ENCODE measurements at places on chromosomes 5 and 9. TPM values are rescaled to one million over a fixed set of nuclear protein-coding genes. Genes with fewer than 3 reads are reported as not detected.

DNA sequence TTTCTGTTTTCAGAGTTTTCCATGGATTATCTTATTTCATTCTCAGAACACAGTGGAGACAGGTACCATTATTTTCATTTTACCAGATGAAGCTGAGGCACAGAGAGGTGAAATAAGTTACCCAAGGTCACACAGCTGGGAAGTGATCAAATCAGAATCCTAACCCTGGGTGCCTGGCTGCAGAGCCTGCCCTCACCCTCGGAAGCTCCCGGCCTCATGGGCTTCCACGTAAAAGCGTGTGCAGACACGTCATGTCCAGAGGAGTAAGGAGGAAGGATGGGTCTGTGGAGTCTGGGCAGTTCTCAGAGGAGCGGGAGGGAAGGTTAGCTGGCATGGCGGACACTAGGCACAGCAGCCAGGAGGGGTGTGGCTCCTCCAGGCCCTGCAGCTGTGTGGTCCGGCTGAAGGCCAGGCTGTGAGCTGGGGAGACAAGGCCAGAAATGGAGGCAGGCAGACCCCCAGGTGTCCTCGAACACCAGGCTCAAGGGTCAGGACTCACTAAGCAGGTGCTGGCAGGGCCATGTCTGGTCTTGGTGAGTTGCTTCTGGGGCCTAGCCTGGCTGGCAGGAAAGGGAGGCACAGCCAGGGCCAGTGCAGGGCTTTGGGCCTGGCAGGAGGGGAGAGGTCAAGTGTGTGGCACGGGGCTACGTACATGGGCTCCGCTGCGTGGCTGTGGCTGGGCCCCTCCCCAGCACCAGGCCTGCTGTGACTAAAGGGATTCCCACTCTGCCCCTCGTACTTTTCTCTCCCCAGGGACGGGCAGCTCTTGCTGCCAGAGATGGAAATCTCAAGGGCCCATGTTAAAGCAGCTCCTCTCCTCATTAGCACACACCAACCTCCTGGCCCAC, 5.6 kb downstream of the TBC1D9B start:
- peaks cover 75% of the 10 kb centered on the region for H3K36me3 ChIP-seq
- peaks cover 13% of the 10 kb centered on the region for H3K4me1 ChIP-seq
- no peak overlapping the region for H3K4me3 ChIP-seq
- no peak for DNase-seq
- no peak overlapping the region for H3K27ac ChIP-seq
- no peaks in the 10 kb centered on the region for H3K27me3 ChIP-seq

Gene LRRC70
- not detected for total RNA-seq

Gene GRIA1
- 0.29 TPM for total RNA-seq

DNA sequence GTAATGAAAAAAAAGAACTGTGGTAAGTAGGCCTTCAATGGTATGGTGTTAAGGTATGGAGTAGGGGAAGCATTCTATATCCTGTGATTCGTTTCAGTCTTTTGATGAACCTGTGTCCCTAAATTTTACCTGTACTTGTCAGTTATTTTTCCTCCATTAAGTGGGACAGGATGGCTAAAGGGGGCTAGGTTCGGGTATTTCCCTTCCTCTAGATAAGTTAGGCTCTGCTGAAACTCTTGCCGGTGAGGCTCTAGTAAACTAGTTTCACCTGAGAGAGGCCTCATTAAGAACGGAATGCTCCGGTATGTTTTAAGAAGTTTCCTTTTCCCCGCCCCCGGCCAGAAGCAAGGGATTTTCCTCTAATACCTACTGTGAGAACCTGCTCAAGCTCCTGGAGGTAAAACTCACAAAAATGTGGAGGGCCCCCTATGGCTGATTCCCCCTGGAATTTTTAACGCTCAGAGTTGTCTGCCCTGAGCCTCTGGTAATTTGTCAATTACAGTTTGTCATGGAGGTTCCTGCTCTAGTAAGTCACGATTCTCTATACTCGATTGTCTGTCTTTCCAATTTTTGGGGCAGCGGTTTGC, 87.7 kb downstream of the MACIR start:
- no peak for DNase-seq
- H3K4me1 ChIP-seq = no peaks in the 10 kb centered on the region
- H3K27me3 ChIP-seq = no peaks in the 10 kb centered on the region
- H3K27ac ChIP-seq = no peak overlapping the region

DNA sequence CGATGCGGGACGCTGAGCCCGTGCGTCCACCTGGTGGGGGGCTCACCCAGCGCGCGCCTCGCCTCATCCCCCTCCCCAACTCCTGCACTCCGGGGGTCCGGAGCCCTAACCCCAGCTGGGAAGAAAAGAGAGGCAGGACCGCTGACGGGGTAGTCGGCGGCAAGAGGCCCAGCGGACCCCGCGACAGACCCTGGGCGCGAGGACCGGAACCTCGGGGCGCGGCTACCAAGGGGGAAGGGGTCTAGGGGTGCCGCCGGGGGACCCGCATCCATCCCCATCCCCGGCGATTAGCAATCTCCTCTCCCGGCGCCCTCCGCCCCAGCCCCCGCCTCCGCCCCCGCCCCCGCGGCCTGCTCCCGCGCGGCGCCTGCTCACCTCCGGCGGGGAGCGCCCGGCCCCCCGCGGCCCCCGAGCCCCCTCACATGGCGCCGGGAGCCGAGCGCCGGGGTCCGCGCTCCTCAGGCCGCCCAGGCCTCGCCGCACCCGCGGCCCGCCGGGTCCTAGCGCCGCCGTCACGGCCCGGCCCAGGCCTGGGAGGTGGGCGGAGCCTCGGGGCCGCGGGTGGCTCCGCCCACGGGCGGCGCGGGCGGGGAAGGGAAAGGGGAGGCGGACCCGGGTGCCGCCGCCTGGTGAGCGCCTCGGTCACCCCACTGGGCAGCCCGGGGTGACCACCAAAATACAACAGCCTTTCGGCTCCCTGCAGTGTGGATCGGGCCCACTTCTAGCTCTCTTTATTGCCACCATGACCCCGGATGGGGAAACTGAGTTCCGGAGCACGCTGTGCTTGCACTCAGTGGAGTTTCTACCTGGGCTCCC, at the start of gene ST6GALNAC6:
Gene ST6GALNAC6 (minus strand): TSS at position 476 of the 816 bp plus-strand sequence. CDS start 1,622 bp downstream, outside the sequence.
- peak within 1 kb of the TSS; percentile 80 for H3K27ac ChIP-seq
- no peaks in the 10 kb centered on the region for H3K27me3 ChIP-seq
- H3K4me3 ChIP-seq = peak within 1 kb of the TSS; percentile 96
- H3K4me1 ChIP-seq = peaks cover 77% of the 10 kb centered on the region

Gene C6
- not detected for total RNA-seq

DNA sequence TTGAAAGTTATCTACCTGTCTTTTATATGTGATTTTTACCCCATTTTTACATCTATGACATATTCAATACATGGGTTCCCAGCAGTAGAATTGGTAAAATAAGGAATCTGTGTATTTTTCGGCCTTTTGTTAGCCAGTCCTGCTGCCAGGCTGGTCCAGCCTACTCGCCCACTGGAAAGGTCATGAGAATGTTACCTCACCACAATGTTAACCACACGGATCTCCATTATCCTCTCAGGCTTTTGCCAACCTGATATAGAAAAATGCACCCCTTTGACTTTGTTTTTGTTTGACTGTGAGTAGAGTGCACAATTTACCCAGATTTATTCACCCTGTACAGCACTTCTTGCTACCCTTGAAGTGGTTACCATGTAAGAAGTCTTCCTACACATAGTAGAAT, 167.2 kb downstream of the CTNND2 start:
- no peak overlapping the region for H3K27ac ChIP-seq
- no peaks in the 10 kb centered on the region for H3K27me3 ChIP-seq
- no peak for DNase-seq
- no peaks in the 10 kb centered on the region for H3K4me1 ChIP-seq

Gene CCL27
- not detected for total RNA-seq

Gene PCDHA12
- 2.2 TPM for total RNA-seq

Gene PFN3
- not detected for total RNA-seq

Gene C5orf52
- total RNA-seq = not detected

GRCh38 chr9:92948038-92948534, 763 bp downstream of the FGD3 start:
- H3K4me3 ChIP-seq = peak overlapping the region; percentile 50
- H3K27me3 ChIP-seq = no peaks in the 10 kb centered on the region
- H3K4me1 ChIP-seq = peaks cover 22% of the 10 kb centered on the region
- no peaks in the 10 kb centered on the region for H3K36me3 ChIP-seq
- DNase-seq = no peak

GRCh38 chr5:98102936-98103335, 670.5 kb upstream of the RGMB start:
- H3K36me3 ChIP-seq = no peaks in the 10 kb centered on the region
- H3K4me1 ChIP-seq = no peaks in the 10 kb centered on the region
- no peaks in the 10 kb centered on the region for H3K27me3 ChIP-seq
- H3K27ac ChIP-seq = no peak overlapping the region
- DNase-seq = no peak

- H3K27ac ChIP-seq = no peak overlapping the region
- peaks cover 30% of the 10 kb centered on the region for H3K36me3 ChIP-seq
- H3K4me3 ChIP-seq = no peak overlapping the region
- no peak for DNase-seq
Measured at GRCh38 chr5:32239385-32239784, 65.3 kb upstream of the GOLPH3 start.

DNA sequence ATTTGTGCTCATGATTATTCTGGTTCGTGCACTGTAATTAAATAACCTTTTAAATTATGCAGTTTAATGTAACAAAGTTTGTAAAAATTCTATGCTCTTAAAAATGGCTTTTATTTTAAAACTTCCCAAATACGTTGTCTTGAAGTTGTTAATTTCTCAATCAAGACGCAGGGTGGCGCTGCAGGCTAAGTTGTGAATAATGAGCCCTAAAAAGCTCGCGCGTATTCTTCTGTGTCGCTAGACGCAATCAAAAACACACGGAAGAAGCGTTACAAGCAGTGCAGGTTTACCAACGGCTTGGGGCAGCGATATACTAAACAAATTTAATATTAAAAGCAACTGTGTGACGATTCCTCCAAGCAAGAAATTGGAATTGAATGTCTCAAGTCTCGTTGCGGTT, at the start of gene PCDHB4:
Gene PCDHB4 (plus strand): TSS at position 256 of the 400 bp plus-strand sequence. CDS start 181 bp downstream, outside the sequence.
- H3K27me3 ChIP-seq = no peaks in the 10 kb centered on the region
- H3K4me3 ChIP-seq = no peak within 1 kb of the TSS
- H3K27ac ChIP-seq = no peak within 1 kb of the TSS
- no peaks in the 10 kb centered on the region for H3K4me1 ChIP-seq
- H3K36me3 ChIP-seq = no peaks in the 10 kb centered on the region
- DNase-seq = peak; percentile 41

DNA sequence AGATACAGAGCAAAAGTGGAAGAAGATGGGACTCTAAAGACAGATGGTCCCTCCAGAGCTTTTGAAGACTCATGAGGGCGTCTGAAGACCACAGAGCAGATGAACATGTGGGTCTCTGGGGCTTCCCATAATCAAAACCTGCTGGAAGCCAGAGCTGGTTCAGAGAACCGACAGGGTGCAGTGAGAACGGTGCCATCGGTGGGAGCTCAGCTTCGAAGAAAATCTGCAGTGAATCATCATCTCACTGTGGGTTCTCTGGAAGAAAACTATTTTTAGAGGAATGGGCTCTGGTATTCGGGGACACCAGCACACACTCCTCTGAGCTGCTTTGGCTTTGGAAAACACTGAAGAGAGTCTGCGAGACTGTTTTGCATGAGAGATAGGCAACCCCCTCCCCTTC, 222.4 kb upstream of the PANK3 start:
- peaks cover 6% of the 10 kb centered on the region for H3K36me3 ChIP-seq
- H3K4me1 ChIP-seq = no peaks in the 10 kb centered on the region
- DNase-seq = no peak

Gene RAI14
- 41.4 TPM for total RNA-seq

DNA sequence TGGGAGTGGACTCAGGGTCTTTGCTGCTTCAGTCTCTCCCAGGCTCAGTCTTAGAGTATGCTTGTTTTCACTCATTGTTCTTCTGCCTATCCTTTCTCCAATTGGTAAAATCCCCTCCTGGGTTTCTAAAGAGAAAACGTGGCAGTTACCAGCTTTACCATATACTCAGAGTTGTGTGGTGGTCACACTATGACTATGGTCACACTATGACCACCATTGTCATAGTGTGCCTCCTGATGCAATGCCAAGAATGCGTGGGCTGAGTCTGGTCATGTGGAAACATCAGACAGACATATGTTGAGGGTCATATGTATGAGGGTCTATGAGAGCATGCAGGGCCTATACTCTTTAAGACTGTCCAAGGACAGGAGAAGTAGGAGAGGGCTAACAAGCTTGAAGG, 326.5 kb upstream of the PRR16 start:
- peaks cover 4% of the 10 kb centered on the region for H3K4me1 ChIP-seq
- H3K27me3 ChIP-seq = no peaks in the 10 kb centered on the region
- H3K36me3 ChIP-seq = no peaks in the 10 kb centered on the region
- no peak overlapping the region for H3K4me3 ChIP-seq

DNA sequence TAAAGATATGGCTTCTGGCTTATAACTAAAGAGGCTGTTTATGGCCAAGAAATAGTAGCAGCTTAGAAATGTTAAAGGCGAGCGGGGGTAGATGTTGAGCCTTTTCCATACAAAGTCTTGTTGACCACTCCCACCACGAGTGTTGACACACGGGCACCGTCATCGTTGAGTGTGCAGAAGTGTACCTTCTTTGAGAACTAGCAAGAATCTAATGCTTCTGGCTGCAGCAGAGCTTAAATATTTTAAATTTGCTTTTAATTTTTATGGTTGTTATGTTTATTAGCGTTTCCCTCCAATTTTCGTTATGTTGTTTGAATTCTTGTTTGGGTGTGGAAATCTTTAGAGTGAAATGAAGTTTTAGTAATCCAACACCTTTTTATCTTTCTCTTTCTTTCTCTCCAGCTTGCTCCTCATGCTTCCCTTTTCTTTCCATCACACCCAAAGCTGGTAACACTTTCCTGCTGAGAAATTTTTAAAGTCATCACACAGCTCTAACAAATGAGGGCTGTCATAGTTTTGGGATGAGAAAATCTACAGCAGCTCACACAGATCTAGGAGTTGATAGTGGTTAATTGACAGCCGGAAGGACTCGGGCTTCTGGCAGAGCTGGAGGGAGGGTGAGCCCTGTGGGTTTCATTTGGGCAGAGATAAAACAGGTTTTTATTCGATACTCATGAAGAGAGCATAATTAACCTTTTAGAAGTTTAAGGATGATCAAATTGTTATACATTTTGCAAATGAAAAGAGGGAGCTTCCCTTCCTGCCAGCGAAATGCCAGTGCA, 120.1 kb upstream of the ZNF608 start:
- no peak overlapping the region for H3K27ac ChIP-seq
- H3K4me1 ChIP-seq = peaks cover 31% of the 10 kb centered on the region
- DNase-seq = peak; percentile 46

DNA sequence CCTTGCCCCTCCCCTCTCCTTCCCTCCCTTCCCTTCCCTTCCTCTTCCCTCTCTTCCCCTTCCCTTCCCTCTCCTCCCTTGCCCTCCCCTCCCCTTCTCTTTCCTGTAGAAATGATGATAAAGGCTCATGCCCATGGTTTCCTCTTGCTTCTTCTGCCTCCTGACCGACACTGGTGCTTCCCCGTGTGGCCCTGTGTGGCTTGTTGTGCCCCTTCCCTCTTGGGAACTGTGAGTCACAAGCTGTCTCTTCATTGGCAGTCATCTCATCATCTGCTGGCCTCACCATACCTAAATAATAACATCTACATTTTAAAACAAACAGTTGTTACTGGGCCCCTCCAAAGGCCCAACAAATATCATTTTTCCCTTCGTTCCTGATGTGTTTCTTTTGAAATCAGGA, 11.7 kb upstream of the CARNMT1 start:
- no peaks in the 10 kb centered on the region for H3K4me1 ChIP-seq
- no peaks in the 10 kb centered on the region for H3K36me3 ChIP-seq
- no peak overlapping the region for H3K4me3 ChIP-seq
- no peaks in the 10 kb centered on the region for H3K27me3 ChIP-seq

Data from stomach (tissue), 19 donors.